ENCODE measurements at places on chromosomes 2 and 18.

DNA sequence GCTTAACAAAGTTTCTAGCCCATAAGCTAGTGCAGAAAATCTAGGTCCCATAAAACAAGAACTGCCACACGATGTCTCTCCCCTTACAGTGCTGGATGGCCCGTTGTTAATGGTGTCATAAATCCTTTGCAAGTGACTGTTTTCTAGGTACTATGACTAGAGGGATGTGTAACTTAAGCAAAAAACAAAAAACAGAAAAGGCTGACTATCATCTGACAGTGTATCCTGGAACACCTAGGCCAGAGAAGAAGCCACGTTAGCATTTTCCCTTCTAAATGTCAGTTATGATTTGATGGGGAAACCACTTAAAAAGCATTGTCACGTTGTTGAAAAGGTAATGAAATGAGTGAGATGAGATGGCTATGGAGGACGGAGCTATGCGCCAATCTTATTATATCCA lies 2.4 kb downstream of the CASP8 start:
- no peak for DNase-seq

- no peak for DNase-seq
These were observed 36.6 kb downstream of the CAMKMT start for GRCh38 chr2:44398243-44398897.

- DNase-seq: no peak
These were observed 266.8 kb upstream of the CCDC68 start for GRCh38 chr18:55226044-55226443.

DNA sequence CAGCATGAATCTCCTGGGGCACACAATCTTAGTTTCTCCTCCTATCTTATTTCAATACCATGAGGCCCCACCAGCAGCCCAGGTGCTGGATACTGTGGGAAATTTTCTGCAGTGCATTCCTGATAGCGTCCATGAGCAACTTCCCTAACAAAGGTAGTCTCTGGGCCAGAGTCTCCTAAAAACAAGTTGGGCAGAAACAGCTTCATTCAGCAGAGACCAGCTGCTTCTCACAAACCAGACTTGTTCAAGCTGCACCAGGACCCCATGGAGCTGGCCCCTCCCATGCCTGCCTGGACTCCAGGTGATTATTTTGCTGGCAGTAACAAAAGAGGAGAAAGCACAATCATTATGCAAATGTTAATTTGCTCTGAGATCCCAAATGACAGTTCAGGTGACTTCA lies 31.4 kb downstream of the MYO5B start:
- DNase-seq: no peak

DNA sequence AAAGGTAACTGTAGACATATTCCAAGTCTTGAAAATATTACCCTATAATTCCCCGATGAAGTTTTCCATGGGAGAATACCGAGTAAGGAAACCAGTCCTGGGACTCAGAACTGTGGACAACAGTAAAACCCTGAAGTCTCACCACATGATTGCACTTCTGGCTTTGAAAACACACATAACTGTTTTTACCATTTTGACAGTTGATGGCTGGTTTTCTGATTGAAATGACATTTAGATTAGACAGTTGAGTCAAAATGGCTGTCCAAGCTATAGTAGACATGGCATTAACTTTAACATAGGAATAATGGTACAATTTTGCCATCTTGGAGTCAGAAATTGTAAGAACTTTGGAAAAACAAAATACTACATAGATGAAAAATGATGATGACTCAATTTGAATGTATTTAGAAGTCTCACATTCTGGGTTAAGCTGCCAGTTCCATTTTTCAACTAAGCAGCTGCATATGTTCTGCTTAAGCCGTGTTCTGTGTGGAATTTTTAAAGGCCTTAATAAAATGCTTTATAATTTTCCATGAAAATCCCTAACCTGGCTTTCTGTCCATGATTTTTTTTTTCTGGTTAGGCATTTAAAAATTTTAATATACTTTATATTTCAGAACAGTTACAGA lies 38.3 kb upstream of the WIPF1 start:
- no peak for DNase-seq

Data from NCI-H187 treated with DMSO at 0.1 percent for 48 hours (cell line).